ENCODE measurements at places on chromosomes 13 and 19.

DNA sequence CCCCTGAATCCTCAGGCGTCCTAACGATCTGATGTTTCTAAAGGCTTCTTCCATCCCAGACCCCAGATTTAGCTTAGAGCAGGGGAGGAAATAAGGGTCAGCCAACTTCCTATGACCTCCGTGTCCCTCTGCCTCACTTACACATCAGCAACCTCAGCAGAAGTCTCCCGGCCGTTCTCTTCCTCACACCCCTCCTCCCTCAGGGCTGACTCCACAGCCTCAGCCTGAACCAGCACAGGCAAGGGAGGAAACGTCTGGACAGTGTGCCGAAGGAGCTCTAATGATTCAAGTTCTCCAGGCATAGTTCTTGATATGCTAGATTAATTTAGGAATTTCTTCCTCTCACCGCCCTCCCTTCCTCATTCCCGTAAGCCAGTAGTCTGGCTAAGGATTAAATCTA lies 121.4 kb downstream of the NUFIP1 start:
- DNase-seq, result no peak

DNA sequence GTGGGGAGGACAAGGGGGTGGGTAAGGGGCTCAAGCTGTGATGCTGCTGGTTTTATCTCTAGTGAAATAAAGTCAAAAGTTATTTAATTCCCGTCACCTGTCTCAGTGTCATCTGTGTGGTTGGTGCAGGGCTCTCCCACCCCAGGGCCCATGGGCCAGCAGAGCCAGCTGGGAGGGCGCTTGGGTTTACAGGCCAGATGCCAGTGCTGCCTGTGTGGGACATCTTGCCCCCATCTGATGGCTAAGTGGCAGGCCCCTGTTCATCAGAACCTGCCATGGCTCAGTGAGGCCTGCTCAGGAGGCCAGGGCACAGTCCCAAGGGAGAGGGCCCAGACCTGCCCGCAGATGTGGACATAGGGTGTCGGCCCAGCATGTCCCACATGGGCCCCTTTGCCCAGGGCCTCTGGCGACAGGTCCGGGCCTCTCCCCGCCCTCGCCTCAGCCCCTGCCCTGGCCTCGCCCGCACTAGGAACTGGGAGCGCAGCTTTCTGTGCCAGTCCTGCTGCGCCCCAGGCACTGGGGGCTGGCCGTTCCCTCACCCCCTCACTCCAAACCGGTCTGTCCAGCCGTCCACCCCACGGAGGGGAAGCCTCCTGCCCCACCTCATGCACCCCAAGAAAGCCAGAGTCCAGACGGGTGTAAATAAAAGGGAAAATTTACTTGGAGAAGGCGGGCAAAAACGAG lies 5.3 kb downstream of the ZNF296 start:
- DNase-seq, result no peak

- no peak for DNase-seq
Observed at GRCh38 chr19:31527443-31527842, 178.2 kb upstream of the TSHZ3 start.

GRCh38 chr13:110388108-110388943 lies 81.2 kb downstream of the COL4A2 start:
- DNase-seq, result no peak

DNA sequence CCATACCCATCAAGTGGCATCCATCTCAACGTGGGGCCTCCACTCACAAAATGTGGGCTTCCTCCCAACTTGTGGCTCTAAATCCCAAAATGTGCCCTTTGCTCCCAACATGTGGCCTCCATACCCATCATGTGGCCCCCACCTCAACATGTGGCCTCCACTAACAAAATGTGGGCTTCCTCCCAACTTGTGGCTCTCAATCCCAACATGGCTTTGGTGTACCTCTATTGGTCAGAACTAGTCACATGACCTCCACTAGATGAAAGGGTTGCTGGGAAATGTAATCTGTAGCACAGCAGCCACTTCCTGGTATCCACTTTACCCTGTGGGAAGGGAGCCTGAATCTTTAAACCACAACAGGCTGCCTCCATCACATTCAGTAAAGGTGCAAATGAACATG lies 10.1 kb upstream of the ACER1 start:
- no peak for DNase-seq

DNA sequence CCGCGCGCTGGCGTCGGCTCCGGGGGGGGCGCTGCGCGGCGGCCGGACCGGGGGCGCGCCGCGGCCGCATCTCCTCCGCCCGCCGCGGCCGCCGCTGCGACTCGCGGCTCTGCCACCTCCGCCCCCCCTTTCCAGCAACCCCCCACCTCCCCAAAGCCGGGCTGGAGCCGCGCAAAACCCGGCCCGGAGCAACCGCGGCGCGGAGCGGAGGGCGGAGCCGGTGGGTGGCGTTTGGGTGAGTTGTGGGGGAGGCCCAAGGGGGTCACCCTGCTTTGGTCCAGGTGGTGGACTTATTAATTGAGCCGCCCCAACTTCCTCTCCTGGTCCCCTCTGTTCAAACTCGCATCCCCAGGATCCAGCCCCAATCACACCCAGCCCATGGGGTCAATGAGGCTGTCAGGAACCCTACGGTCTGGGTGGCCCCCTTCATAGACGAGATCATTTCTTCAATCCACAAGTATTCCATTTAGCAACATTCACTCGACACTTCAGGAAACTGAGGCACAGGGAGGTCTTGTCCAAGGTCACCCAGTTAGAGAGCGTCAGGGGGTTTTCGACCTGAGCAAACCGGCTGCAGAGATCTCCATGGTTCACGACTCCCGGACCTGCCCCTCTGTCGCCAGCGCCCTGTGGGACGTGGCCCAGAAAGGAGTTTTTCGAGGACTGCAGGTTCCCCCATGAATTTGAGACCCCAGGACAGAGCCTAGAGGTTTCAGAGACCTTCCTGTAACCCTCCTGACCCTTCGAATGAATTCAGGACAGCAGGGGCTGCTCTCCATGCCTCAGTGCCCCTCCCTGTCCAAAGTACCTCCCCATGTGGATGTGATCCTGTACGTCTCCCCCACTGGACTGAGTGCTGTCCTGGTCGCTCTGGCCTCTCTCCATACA lies 22.4 kb upstream of the SEMA6B start:
- no peak for DNase-seq

- DNase-seq, result no peak
Observed at GRCh38 chr13:21964686-21965085, 293.8 kb downstream of the FGF9 start.

All from omental fat pad (tissue), 4 donors.